Stimulated activated CD4-positive, alpha-beta T cell treated with anti-CD3 and anti-CD28 coated beads, TNF-alpha, amount 100 ng/mL, for 48 hours (primary cell): ENCODE measurements at places on chromosomes 5 and 9.

DNA sequence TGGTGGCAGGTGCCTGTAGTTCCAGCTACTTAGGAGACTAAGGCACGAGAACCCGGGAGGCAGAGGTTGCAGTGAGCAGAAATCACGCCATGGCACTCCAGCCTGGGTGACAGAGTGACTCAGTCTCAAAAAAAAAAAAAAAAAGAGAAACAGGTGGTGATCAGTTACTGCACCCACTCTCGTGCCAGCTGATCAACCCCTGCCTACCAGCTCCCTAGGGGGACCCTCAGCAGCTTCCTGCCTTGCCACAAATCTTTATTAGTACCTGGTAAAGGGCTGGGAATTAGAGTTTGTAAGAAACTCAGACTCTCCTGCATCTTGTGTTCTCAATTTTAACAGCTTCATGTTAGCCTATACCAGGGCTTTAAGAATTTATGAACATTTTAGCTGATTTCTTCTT, 914.9 kb downstream of the EFNA5 start:
- no peak for DNase-seq

DNA sequence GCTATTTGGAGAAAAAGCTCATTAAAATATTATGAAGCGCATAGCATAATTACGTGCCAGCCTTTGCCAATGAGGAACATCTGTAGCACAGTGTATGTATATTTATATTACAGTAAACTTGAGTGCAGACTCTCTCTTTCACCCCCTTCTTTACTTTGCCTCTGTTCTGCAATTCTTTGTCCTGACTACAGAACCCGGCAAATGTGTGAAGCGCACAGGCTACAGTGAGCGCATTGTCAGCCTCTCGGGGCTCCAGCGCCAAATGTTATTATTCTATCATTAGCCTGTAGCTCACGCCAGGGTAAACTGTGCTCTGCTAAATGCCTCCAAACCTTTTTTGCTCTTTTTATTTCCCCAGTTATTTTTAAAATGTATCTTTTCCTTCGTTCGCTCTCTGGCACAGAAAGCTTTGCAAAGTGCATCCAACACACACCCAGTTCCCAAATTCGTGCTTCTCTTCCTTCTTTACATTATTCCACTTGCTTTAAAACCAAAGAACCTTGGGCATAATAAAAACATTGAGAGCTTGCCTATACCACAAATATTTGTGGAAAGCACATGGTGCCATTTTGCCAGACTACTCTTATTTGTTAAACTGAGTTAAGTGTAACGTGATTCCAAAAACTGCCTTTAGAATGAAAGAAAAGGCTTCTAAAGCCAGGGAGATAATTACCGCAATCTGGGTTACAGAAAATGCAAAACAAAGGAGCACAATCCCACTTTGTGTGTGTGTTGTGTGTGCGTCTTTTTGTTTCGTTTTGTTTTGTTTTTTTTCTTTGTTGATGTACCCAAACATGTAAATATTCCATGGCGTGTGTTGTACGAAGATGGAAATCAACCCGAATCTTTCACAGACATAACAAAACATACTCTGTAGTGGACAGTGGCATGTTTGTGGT, 164.1 kb upstream of the MPDZ start:
- no peak for DNase-seq

DNA sequence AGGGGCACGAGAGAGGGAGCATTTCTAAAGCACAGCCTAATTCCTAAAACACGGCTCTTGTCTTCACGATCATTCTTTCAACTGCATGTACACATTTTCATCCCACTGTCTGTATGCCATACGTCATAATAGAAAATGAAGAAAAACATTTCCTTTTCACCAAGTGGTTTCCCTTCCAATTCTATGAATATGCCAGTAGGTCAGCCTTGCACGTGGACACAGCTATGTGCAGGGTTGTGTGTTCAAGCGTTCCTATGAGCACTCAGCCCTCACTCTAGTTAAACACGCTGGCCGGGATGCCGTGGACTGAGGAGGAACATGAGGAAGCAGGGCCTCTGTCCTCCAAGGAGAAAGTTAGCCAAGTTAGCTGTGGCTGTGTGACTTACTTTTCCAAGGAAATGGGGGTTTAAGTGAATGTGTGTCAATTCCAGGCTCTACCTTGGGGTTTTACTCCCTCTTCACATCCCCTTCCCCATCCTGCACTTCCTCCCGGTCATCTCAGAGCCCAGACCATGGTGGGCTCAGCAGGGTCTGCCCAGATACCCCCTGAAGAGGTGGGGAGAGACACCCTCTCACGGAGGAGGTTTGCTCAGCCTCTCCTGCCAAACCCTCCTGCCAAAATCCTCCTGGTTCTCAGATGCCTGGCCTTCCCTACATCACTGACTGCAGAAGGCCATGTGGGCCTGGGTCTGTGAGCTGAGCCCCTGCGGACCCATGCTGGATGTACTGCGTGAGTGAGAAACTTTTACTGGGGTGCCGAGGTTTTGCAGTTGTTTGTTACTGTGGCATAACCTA, 230.6 kb downstream of the FSTL4 start:
- DNase-seq, result no peak

GRCh38 chr5:178057839-178058238, 55.5 kb upstream of the N4BP3 start:
- no peak for DNase-seq

DNA sequence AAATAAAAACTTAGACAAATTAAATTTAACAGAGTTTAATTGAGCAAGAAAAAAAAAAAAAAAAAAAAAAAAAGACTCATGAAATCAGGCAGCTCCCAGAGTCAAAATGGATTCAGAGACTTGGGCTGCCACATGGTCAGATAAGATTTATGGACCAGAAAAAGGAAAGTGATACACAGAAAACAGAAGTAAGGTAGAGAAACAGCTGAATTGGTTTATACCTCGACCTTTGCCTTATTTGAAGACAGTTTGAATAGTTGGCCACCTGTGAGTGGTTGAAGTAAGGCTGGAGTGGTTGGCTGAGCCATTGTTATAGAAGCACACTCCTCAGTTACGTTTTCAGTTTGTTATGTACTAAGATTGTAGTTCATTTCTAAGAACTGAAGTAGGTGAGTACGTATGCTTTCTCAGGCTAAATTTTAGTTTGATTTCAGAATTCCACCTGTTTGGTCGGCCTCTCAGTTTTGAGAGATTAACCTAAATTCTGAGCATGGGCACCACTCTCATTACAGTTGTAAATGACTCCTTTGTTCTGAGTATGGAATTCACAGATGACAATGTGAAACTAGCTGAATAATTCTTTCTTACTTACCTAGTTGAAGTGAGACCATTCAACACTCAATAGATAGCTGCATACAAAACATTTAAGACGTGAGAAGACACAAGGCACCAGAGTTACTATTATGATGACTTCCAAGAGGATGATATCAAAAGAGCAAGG, 149.0 kb downstream of the AOPEP start:
- DNase-seq, result no peak

GRCh38 chr5:158746979-158747378, 352.7 kb downstream of the EBF1 start:
- DNase-seq, result no peak

DNA sequence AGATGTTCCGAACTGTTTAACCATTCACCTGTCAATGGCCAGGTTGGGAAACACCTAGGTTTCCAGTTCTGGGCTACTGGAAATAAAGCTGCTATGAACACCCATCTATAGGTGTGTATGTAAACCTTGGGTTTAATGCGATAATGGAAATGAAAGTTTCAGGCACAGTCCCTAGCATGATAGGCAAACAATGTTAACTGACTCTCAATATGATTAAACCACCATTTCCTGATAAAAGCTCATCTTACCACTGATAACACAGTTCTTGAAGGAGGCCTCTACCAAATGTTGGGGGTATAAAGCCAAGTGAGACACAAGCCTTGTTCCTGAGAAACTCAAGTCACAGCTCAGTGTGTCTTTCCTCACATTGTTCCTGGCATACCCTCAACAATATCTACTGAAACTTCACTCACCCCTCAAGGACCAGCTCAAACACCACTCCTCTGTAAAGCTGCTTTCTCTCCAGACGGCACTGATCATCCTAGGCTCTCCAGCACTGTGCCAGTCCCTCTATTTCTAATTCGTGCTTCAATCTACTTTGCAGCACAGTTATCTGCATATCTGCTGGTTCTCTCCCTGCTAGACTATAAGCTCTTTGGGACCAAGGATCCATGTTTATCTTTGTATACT, 15.8 kb downstream of the RAB14 start:
- no peak for DNase-seq

- DNase-seq, result no peak
These were observed 33.7 kb downstream of the TRIO start for GRCh38 chr5:14176888-14177287.

DNA sequence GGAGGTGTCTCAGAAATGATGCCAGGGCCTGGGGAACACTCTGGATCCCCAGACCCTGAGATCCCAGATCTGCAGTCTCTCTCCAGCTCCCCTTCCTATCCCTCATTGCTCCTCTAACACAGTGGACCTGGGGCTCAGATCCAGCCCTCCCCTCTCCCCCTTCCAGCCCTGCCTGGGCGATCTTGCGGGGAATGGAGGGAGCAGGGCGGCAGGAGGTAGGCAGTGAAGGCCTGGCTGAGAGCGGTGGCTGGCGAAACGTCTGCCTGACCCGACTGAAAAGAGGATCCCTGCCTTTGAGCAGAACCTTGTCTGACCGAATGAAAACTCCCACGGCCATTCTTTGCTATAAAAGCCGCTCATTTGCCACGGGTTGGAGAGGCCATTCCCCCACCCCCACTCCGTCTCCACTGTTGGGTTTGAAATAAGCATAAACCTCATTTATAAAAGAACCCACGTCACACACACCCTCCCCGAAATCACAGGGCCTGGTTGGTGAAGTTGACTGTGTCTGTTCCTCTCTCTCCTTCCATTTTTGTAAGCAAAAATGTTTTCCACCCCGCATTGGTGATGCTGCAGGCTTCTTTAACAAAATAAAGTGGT, 8.8 kb downstream of the MSX2 start:
- DNase-seq, result no peak

GRCh38 chr5:141478321-141478945, 2.7 kb downstream of the PCDHGC3 start:
- no peak for DNase-seq

- DNase-seq, result no peak
These were observed 58.7 kb downstream of the FYB1 start for GRCh38 chr5:39160576-39161213.

GRCh38 chr9:120862452-120862851, 14.5 kb downstream of the PHF19 start:
- no peak for DNase-seq

- no peak for DNase-seq
These were observed 1026.8 kb downstream of the CDH18 start for GRCh38 chr5:18961234-18961633.

DNA sequence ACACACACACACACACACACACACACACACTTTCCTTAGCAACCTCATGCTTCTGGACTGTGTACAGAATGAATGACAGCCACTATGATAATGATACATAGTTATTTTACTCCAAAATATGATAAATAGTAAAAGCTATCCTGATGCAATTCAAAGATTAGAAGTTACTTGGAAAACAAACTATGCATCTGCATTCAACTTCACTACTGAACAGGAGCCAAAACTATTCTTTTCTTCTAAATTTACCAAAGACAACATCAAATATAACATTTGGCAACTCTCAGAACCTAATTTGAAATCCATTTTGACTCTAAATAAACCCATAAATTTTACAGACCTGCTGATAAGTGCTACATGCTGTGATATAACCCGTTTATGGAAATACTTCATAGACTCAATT, 33.3 kb downstream of the GLIS3 start:
- DNase-seq, result no peak

GRCh38 chr5:62578540-62578939, at the start of gene LRRC70:
TSS of gene LRRC70 (plus strand) at chr5:62578819. CDS start at chr5:62579439, 620 bp downstream.
- DNase-seq, result no peak

DNA sequence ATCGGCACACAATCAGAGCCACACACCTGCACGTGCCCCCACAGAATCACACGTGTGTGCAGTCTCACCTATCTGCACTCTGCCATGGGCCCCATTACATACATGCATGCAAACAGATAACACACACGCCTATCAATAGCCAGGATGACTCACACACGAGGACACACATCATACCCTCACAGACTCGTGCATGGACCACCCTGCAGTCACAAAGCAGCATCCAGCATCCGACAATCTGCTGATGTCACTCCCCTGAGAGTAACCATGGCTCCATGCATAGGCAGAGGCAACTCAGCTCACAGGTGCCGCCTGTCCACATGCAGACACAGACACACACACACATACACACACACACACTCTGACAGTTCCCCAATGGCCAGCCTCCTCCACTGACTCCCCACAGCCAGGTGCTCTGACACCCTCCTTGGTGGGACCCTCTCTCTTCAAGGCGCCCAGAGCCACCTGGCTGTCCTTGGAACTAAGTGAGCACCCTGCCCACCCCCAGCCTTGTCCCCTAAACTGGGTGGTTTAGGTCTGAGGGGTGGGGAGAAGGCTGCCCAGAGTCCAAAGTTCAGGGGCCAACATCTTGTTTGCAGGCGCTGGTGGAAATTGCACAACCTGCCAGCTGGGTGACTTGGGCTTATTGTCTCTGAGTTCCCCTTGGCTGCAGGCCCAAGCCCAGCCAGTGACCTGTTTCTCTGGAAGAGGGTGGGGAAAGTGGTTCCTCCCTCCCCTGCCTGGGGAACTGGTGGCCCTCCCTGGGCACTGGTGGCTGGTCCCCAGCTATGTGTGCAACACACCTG, 34.6 kb upstream of the NEK6 start:
- DNase-seq, result no peak

DNA sequence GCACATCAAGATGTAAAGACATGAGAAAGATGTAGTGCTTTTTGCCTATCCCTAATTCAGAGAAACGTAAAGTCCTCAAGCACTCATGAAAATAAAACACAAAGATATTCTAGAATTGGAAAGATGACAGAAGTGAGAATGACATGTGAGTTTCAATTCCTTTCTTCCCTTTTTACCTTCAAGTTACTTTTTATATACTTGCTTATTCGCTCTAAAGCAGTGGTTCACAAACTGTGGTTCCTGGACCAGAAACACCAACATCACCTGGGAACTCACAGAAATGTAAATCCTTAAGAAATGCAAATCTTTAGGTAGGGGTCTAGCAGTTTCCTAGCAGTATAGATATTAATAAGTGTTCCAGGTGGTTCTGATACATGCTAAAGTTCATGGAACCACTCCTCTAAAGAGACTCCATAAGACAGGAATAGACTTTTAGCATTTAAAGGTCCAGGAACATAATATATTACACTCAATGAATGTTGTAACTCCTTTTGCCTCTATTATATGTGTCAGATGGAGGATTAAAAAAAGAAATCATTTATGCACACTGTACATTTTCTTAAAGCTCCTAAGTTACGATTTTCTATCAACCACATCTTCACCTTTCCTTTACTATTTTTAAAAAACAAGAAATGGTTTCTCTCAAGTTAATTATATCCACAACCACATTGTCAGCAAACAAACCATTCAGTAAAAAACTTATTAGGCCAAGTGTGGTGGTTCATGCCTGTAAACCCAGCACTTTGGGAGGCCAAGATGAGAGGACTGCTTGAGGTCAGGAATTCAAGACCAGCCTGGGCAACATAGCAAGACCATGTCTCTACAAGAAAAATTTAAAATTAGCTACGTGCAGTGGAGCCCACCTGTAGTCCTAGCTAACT, 39.9 kb downstream of the ERP44 start:
- no peak for DNase-seq

GRCh38 chr9:76394195-76394959, at the start of gene RFK:
TSS of gene RFK (minus strand) at chr9:76394426. CDS start at chr9:76394171, 255 bp downstream.
- DNase-seq, result peak; percentile 90
